RPMI8226 (cell line): ENCODE measurements at places on chromosomes 16 and 17.
A peak's percentile ranks its signal among the peaks of the same experiment; 100 is the strongest.

- DNase-seq, result no peak
Observed at GRCh38 chr17:47295874-47296255, 27.9 kb upstream of the EFCAB13 start.

DNA sequence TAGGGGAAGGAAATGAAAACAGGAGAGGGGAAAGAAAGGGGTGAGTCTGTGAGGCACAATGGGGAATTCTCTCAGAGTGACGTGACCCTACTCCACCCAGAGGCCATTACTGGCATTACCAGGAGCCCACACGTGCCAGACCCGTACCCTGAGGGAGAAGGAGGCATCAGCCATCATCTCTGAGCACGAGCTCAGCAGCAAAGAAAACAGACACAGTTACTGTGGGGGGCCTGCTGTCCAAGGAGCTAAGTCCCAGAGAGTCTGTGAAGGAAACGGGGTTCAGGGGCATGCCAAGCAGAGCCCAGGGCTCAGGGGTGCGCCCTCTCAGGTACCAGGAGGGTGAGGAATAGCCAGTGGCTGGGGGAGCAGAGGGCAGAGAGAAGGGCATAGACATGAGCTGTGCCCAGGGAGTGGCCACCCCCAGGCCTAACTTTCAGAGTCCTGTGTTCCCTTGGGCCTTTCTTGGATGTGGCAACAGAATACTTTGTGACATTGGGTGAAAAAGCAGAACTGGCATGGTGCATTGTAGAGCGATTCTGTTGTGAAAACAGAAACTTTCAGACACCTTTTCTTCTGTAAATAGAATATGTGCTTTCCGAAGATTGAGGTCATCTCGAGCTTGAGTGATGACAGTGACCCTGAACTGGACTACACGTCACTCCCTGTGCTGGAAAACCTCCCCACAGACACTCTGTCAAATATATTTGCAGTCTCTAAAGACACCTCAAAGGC is 11.3 kb downstream of the TAF1C start:
- DNase-seq, result peak; percentile 71

- no peak for DNase-seq
Observed at GRCh38 chr17:6452471-6453266, 8.4 kb downstream of the PIMREG start.

- no peak for DNase-seq
Observed at GRCh38 chr17:75685499-75685898, 18.4 kb downstream of the SAP30BP start.

GRCh38 chr17:50141026-50141744 is 9.3 kb downstream of the PPP1R9B start:
- DNase-seq, result no peak

GRCh38 chr16:27779641-27780164 is 229.8 kb downstream of the KATNIP start:
- DNase-seq, result peak; percentile 49

DNA sequence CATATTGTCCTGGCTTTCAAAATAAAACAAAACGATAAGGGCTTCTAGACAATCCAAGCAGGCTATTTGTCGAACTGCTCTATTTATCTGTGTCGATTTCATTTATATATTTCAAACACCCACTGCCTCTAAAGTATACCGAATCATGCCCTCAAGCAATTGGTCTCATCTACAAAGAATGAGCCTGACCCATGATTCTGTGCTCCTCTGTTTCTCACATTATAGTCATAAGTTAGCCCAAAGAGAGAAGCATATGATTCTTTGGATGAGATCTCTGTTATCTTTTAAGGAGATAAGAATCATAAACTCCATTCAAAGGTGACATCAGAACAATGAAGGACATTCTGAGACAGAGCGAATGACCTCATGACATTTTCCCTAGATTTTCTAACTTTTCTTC is 191.1 kb downstream of the MAP2K6 start:
- DNase-seq, result no peak

GRCh38 chr17:13569398-13570123 is 32.2 kb downstream of the HS3ST3A1 start:
- no peak for DNase-seq

DNA sequence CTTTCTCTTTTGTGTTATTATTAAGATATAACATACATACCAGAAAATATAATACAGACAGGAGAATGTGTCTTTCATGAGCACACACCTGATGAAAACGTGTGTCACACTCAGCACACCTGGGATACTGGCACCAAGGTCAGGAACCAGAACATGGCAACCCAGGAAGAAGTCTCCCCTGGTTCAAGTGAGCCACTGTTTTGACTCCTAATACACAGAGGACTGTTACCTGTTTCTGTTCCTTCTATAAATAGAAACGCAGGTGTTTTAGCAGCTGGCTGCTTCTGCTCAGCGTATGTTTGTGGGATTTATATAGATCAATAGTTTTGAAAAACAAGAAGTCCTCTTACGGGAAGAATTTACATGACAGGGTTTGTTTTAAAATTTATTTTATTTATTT is 3.5 kb downstream of the SEC14L1 start:
- DNase-seq, result peak; percentile 81

DNA sequence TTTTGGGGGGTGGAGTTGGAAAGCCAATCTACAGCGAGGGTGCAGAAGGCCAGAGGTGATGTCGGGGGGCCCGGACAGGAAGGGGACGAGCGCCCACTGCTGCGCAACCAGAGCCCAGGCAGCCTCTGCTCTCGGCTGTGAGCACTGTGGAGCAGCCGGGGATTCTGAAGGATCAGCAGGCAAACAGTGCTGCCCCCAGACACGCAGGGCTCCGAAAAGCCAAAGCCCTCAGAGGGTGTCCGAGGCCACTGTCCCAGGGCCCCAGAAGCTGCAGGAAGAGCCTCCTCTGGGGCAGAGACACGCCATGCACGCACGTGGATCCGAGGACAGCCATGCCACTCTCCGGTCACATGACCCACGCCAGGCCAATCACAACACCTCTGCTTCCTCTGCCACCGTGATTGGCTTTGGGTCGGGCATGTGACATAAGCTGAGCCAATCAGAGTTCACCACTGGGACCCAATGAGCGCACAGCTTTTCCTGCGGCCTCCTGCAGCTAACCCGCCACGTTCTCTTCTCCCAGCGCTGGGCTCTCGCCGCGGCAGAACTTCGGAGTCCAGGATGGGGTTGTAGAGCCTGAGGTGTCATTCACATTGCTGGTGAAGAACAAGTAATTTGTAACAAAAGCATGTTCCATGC is 40.7 kb downstream of the ACTG1 start:
- no peak for DNase-seq

- no peak for DNase-seq
Observed at GRCh38 chr17:206941-207560, 25.6 kb upstream of the DOC2B start.

DNA sequence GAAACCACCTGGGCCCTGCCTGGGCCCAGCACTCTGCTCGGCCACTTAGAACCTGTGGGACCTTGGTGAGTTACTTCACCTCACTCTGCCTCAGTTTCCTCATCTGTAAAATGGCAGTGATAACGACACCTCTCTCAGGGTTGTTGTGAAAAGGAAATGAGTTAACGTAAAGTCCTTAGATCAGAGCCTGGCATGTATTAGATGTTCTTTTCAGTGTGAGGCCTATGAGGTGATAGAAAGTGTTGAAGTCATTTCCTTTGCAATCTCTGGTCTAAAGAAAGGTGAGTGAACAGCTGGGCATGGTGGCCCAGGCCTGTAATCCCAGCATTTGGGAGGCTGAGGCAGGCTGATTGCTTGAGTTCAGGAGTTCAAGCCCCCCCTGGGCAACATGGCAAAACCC is 51.7 kb upstream of the LGALS9 start:
- DNase-seq, result no peak

DNA sequence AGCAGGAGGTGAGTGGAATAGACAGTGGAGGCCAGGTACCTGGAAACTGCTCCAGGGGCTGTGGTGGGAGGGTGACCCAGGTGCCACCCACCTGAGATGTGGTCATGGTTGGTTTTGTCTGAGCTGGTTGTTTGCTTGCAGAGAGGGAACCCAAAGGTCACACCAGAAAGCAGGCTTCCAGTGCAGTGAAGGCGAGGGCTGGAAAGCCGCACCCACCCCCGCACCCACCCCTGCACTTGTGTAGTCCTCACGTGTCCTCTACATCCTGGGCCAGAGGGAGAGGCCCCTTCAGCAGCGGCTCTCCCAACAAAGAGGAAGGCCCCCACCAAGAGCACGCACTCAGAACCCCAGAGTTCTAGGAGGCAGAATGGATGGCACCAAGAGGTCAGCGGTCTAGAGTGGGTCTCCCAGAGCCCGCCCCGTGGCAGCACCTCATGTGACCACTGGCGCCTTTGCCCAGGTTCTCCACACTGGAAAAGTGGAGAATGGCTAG is 92.6 kb upstream of the CBX4 start:
- no peak for DNase-seq

GRCh38 chr16:75114946-75115825 is 1.4 kb downstream of the LDHD start:
- no peak for DNase-seq

DNA sequence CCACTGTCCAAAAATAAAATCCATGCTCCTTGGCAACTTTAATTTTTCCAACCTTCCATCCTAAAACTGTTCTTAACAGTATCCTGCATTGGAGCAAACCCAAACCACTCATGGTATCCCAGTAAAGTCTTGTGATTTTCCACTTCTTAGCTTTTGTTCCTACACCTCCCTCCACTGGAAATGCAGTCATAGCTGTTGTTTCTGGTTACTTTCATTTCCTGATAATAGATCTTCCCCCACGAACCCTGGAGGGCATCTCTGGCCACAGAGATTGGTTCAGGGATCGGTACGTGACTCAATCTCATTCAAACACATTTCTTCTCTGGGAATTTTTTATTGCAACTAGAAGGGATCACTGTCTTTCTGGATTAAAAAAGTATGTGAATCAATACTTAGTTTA is 276.0 kb downstream of the GRIN2A start:
- no peak for DNase-seq

- DNase-seq, result no peak
Observed at GRCh38 chr17:21146362-21147015, 19.7 kb downstream of the DHRS7B start.

- no peak for DNase-seq
Observed at GRCh38 chr17:81419319-81419885, 24.1 kb downstream of the BAHCC1 start.

- DNase-seq, result no peak
Observed at GRCh38 chr16:3789375-3790099, 72.2 kb upstream of the TRAP1 start.

DNA sequence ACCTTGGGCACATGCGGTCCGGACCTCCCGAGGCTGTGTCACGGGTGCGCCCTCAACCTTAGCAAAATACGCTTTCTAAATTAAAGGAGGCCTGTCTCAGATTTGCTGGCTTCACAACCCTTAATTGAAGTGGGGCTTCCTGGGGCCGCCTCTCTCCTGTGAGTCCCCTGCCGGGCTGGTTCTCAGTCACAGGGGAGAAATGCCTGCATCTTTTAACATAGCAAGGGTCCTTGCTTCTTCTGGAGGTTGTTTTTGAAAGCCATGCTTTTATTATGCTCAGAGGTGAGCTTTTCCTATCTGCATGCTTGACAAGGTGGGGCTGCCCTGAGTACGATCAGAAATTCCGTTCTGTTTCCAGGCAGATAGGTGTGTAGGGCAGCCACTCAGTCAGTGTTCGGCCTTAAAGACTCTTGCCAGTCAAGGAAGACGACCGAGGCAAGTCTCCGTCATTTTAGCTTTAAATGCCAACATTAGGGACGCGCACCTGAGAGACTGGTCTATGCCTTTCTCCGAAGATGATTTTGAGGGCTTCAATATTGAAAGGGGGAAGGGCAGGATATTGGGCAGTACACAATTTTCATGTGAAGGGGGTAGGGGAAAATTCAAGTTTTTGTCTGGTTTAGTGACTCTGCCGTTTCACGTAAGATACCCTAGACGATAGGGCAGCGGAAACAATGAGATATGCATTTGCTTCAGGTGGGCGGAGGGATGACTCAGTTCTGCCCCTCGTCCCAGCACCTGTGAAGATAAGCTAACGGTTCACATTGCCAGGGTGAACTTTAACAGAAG is 5.5 kb upstream of the SLC7A5 start:
- no peak for DNase-seq

- no peak for DNase-seq
Observed at GRCh38 chr16:85897382-85897781, 1.6 kb upstream of the IRF8 start.

DNA sequence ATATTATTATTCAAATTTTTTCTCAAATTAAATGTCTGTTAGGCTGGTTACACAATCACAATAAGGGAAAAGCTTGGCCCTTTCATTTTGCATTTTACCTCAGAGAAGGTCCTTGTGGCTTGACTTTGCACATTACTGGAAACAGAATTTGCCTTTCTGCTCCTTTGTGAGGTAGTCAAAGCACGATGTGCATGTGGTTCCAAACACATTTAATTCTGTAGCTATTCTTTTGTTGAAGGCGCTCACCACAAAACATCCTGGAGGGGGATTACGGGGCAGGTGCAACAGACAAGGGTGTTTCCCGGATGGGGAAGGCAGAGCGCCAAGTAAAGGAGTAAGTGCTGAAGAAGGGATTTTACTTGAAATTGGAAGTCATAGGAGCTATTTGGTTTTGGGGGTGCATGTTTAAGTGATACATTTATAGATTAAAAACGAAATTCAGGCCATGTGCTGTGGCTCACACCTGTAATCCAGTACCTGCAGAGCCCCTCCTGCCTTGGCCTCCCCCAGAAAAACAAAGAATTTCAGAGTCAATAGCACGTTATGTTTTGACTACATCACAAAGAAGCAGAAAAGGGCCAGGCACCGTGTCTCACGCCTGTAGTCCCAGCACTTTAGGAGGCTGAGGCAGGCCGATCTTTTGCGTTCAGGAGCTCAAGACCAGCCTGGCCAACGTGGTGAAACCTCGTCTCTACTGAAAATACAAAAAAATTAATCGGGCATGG is 31.2 kb upstream of the TENT4B start:
- DNase-seq, result peak; percentile 98

- DNase-seq, result no peak
Observed at GRCh38 chr16:82995924-82996441, 369.2 kb downstream of the CDH13 start.

- no peak for DNase-seq
Observed at GRCh38 chr16:81210807-81211206, 27.7 kb upstream of the BCO1 start.

GRCh38 chr16:4067262-4068001 is 48.8 kb downstream of the ADCY9 start:
- DNase-seq, result no peak

GRCh38 chr17:48546924-48547807 is 2.3 kb upstream of the HOXB2 start:
- DNase-seq, result no peak

DNA sequence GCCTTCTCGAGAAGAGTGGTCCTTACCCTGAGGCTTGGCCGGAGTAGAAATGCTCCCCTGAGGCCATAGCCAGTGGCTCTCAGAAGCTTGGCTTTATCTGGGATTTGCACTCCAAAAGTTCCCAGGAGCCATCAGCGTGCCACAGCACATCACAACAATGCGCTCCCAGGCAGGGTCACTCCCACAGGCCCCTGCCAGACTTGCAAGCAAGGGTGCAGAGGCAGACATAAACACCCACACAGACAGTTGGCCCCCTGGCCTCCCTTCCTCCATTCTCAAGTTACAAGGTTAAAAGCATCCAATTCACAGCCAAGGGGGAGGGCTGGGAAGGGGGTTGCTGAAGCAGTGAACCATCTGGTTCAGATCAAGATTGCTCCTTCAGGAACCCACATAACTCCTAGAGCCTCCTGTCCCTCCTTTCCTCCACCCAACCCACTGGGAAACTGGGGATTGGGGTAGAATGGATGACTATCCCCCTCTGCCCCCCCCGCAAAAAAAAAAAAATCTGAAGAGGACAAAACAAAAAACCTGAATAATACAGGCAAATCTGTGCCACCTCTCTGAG is 1.8 kb downstream of the ST3GAL2 start:
- no peak for DNase-seq

GRCh38 chr16:79191933-79192332 is 408.6 kb downstream of the MAF start:
- no peak for DNase-seq
